ENCODE measurements at places on chromosomes 1 and 21.

- no peak for DNase-seq
These were observed 93.4 kb upstream of the KCNE2 start for GRCh38 chr21:34270411-34270810.

GRCh38 chr1:59707178-59707791, 107.5 kb upstream of the HOOK1 start:
- no peak for DNase-seq

DNA sequence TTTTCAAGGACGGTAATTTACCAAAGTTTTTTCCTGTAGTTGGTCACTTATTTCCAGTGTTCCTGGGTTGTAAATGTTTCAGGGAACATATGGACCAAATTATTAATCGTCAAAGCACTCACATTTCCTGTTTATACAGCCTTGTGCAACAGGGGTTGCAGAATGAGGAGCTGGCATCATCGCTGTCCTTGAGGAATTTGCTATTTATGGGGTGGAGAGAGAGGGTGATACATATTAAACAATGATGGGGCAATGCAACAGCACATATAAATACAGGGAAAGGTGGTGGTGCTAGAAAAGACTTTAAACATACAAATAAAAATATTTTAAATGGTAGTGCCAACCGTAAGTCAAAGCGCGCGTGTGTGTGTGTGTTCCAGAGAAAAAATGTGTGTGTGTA, 369.8 kb downstream of the NPHP4 start:
- no peak for DNase-seq

GRCh38 chr21:14325595-14325994, 57.4 kb downstream of the HSPA13 start:
- no peak for DNase-seq
